Hindlimb muscle (tissue), 1 donor: ENCODE measurements at places on chromosomes 1 and 21.
A peak's percentile ranks its signal among the peaks of the same experiment; 100 is the strongest.

- DNase-seq = no peak
Observed at GRCh38 chr1:5649166-5649551, 343.1 kb downstream of the NPHP4 start.

DNA sequence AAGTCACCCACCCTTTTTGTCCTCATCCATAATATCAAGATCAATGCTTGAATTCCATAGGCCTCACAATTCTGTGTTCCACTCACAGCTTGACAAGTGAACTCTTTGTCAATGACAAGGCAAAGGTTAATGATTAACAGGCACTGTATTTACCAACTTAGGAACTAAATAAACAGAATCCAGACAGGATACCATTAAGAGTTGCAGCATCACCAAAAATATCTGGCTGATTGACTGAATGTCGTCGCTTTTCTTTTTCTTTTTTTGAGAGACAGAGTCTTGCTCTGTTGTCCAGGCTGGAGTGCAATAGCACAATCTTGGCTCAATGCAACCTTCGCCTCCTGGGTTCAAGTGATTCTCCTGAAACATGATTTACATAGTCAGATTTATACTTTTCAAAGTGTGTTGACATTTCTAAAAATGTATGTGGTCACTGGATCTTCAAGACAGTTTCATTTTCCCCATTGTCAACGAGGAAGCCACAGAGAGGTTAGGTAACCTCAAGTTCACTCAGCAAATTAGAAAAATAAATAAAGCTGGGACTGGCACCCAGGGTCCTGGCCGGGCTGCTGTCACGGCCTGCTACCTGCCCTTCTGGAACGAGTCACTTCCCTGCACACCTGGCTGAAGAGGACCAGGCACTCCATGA, 81.0 kb downstream of the PDE9A start:
- DNase-seq = no peak

DNA sequence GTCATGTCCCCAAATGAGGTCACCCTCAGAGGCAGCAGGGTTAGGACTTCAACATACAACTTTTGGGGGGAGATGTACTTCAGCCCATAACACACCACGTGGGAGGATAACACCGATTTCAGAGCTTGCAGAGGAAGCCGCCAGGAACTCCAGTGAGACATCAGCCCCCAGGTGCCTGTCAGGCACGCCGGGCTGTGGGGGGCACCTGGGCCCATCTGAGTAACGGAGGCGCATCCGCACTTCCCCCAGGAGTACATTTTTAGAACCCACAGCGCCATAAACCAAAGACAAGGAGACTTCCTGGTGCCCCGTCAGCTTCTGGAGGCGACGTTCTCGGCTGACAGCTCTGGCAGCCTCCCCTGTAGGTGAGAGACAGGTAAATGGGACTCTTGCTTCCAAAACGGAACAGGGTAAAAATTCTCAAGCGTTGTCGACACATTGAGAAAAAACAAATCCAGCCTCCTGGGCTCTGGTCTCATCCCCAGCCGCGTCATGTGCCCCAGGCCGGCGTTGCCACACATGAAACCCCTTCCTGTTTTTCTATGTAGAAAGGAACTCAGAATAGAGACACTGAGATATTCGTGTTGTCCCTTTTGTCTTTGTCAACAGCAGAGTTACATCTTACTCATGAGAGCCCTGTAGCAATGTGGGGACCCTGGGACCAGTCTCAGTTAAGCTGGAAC, 93.3 kb downstream of the PDE9A start:
- no peak for DNase-seq

DNA sequence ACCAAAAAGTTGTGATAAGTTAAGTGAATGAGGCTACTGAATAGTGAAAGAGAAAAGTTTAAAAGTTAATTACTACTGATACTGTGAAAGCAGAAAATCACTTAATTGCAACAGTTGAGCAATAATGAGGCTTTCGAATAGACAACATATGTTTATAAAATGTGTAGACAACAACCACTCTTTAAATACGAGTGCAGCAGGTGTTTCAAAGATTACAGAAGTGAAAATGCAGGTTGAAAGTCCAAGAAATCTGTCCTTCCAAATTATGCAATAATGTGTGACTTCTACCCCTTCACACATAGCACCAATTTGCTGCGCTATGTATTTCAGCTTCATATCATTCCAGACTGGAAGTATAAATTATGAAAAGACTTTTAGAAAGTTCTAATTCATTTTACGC, 213.0 kb downstream of the COL24A1 start:
- DNase-seq = no peak

- no peak for DNase-seq
Observed at GRCh38 chr21:44919913-44920693, 596 bp downstream of the ITGB2 start.

DNA sequence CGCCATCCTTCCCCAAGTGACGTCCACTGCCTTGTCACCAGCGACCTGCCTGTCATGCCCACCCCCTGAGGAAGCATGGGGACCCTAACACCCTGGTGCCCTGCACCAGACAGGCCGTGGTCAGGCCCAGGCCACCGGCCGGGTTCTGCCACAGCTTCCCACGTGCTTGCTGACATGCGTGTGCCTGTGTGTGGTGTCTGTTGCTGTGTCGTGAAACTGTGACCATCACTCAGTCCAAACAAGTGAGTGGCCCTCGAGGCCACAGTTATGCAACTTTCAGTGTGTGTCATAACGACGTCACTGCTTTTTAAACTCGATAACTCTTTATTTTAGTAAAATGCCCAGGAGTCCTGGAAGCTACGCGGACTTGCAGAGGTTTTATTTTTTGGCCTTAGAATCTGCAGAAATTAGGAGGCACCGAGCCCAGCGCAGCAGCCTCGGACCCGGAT, 8.5 kb upstream of the CTRC start:
- DNase-seq = no peak

GRCh38 chr1:38786040-38786436, 73.5 kb downstream of the RRAGC start:
- no peak for DNase-seq

- DNase-seq = no peak
Observed at GRCh38 chr1:21510885-21511578, 1.8 kb downstream of the ALPL start.

DNA sequence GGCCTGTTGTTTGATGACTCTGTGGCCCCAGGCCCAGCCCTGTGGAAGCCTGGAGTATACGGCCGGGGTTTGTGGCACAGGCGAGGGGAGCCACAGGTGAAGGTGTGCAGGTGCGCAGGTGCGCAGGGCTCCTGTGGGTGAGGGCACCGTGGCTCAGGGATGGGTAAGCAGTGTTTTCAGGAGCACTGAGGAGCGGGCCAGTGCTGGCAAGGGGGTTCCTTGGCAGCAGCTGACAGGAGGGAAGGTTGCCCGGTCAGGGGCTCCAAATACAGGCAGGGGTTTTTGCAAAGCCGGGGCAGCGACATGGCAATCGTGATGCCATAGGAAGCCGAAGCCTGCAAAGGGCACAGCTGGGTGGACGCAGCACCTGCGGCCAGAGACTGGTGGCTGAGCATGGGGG, 20.7 kb downstream of the AGPAT3 start:
- DNase-seq = no peak

DNA sequence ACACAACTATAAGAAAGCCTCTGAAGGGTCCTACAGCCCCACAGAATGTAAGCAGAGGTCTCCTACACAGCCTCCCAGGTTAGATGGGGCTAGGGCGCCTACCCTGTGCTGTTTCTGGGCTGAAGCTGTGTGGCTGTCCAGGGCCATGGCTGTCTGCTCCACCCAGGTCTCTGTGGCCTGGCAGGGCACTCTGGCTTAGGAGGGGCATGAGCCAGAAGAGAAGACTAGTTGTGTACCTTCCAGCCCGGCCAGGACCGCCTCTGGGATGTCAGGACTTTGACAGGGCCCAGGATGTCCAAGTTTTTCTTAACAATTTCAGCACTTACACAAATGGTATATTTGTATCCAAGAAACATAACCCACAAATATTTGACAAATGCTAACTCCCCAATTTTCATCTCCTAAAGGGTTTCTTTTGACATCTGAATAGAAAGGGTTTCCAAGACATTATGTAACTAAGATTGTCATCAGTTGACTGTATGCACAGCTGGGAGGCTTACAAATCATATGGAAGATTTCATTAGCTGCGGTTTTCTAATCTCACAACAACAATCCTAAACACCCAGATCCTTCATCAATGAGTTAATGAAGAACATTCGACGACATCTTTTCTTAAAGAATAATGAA, 80.5 kb downstream of the HSF2BP start:
- DNase-seq = no peak

DNA sequence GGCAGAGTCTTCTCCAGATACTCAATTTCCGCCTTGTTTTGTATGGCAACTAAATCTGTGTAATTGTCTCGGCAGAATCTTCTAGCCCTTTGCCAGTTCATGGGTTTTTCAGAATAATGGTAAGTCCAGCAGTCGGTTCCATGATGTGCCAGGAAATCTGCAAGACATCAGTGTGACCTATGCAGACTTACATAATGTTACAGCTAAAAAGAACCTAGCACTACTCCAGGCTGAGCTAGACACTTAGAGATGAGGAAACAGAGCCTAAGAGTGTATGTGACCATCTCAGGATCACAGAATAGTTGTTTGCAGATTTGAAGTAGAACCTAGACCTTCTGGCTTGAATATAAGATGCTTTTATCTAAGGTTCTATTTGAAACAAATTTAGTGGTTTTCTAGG, 2.8 kb downstream of the SELL start:
- no peak for DNase-seq

DNA sequence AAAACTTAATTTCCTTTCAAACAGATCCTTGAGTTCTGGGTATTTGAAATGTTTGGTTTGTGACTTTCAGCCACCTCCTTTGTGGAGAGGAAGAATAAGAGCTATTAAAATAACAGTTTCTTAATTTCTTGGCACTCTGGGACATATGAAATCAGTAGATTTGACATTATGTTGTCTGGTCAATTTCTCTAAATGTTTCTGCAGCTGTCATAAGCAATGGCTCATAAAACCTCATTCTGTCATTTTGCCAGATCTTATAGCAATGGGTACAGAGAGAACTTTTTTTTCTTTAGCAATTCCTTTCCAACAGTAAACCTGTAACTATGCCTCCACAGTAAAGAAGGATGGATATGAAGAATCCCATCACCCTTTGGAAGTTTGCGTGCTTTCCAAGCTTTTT, 52.6 kb downstream of the LAMC1 start:
- DNase-seq = no peak

GRCh38 chr1:116257341-116257767, 115.7 kb upstream of the ATP1A1 start:
- DNase-seq = no peak

GRCh38 chr1:54551891-54552290, 3.9 kb downstream of the ACOT11 start:
- DNase-seq = no peak

GRCh38 chr1:230493264-230493663, 67.1 kb upstream of the PGBD5 start:
- DNase-seq = no peak

- no peak for DNase-seq
Observed at GRCh38 chr1:150749720-150750311, 15.8 kb downstream of the CTSS start.

- DNase-seq = no peak
Observed at GRCh38 chr1:223748405-223748772, 36.0 kb downstream of the CAPN2 start.

DNA sequence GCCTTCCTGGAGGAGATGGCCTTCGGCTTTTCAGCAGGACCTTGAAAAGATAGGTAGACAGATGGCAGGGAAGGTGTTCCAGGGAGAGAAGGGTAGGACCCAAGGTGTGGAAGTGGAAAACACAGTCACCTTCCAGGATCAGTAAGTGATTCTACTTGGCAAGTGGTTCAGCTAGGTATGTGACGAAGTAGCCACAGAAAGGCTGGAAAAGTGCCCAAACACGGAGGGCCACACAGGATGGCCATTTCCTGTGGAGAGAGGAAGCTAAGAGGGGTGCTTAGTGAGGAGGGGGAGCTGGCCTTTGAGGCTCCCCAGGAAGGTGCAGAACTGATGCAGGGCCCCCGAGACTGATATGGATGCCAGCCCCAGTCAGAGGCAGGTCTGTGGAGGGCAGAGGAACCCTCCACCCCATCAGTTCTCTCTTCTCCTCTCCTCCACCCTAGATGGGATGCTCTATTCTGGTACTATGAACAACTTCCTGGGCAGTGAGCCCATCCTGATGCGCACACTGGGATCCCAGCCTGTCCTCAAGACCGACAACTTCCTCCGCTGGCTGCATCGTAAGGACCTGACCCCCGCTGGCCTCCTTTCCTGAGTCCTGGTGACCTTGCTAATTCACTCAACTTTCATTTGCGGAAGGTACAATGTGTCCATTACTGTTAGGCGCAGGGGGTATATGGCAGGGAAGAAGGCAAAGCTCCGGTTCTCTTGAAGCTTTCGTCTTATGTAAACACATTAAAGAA, 6.8 kb downstream of the SEMA4A start:
- no peak for DNase-seq

GRCh38 chr1:89198491-89199072, at the start of gene GBP4:
GBP4 (minus strand) TSS chr1:89198942; CDS start chr1:89198834, 108 bp downstream.
- DNase-seq = peak; percentile 9

DNA sequence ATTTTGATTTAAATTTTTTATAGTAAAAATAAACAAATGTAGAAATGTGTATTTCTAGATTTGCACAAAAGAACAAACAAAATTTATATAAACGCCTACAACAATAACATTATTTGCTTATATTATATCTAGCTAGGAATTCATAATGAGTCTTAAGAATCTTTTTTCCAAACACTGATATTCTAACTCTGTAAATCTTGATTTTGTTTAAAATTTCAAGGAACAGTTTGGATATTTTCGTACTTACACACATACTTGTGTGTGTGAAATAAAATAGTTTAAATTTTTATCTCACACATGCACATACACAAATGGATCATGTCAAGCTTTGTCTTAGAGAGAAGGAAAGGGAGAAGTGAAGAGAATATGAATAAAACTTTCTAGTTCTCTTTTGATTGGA, 868.1 kb downstream of the LTN1 start:
- no peak for DNase-seq

DNA sequence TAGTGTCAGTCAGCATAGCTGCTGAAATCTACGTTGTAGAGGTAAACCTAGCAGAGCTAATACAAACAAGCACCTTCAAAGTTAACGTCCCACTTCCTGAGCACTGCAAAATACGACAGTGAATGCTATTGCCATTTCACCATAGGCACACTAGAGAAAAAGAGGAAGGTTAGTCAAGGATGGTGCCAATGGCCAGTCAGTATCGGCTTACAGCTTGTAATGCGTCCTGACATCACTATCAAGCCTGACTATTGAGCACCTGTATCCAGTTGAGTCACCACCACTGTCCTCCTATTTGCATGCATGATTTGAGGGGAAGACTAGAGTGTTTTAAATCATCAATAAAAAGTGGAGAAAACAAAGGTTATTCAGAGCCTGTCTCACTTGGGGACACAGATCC, 34.4 kb downstream of the NUCKS1 start:
- DNase-seq = no peak
